ENCODE measurements at places on chromosomes 4 and X.

DNA sequence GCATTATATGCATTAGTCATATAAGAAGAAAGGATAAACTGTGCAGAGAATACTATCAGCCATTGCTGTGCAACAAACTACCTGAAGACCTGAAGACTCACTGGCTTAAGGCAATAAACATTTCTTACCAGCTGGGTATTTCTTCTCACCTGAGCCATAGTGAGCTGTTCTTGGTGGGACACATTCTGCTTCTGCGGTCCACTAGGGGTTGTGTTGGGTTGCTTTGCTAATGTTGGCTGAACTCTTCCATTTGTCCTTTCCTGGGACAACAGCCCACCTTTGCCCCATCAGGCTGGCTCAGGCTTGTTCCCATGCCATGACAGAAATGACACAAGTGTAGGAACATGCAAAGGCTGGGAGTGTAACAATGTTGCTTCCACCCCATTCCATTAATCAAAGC, 388.6 kb downstream of the PCDH7 start:
- DNase-seq: no peak

- no peak for DNase-seq
Measured at GRCh38 chr4:183266371-183266770, 53.7 kb downstream of the CLDN22 start.

- no peak for DNase-seq
Measured at GRCh38 chrX:68180579-68180978, 252.7 kb downstream of the OPHN1 start.

- DNase-seq: no peak
Measured at GRCh38 chr4:177441061-177441802, 1.0 kb downstream of the AGA start.

GRCh38 chr4:102593147-102593546, 92.0 kb downstream of the NFKB1 start:
- DNase-seq: no peak

Measured in neural crest cell (in vitro differentiated cells).